ENCODE measurements at places on chromosomes 4 and X. TPM values are rescaled to one million over a fixed set of nuclear protein-coding genes. Genes with fewer than 3 reads are reported as not detected.

GRCh38 chr4:155906554-155907247, 3.2 kb downstream of the TDO2 start:
- no peak for DNase-seq

DNA sequence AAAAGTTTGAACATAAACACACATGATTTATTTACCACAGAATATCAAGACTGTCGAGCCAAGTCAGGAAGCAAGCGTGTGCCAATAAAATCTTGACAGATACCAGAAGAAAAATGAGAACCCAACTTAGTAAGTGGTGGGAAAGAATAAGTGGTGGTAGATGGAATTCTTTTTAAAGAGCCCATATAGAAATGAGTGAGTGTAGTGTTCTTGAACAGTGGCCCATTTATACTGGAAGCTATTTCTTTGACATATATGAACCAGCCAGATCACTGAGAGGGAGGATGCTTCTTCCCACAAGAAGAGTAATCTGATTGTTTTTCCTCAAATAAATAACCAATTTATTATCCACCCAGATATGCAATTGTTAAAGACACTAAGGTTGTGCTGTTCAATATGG, 98.0 kb downstream of the NHS start:
- no peak for DNase-seq

- DNase-seq = peak; percentile 70
Measured at GRCh38 chr4:40933272-40934053, 183.7 kb downstream of the NSUN7 start.

DNA sequence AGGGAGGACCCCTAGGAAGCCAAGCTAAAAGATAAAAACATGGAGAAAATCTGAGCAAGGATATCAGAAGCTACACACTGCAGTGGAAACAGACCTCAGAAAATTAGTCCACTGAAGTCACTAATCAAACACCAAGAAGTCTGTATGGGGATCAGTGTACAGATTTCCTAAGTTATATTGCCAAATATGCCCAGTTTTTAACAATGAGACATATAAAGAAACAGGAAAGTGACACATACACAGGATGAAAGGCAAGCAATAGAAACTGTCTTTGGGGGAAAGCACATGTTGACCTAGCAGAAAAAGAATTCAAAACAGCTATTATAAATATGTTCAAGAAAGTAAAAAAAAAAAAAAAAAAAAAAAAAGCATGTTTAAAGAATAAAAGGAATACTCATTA, 153.7 kb downstream of the PPP4R3C start:
- DNase-seq = no peak

- no peak for DNase-seq
Measured at GRCh38 chr4:154738426-154738825, 5.4 kb upstream of the LRAT start.

MSL3 gene
- 49.9 TPM for total RNA-seq

GABRQ gene
- 9.6 TPM for total RNA-seq

ASB5 gene
- total RNA-seq = 5.4 TPM

Data from testis (tissue), 5 donors.